ENCODE measurements at places on chromosomes 6 and 20. TPM values are rescaled to one million over a fixed set of nuclear protein-coding genes. Genes with fewer than 3 reads are reported as not detected.

SLC13A3 gene
- polyA plus RNA-seq: 8.3 TPM

SLC22A23 gene
- polyA plus RNA-seq: 8.8 TPM

GNL1 gene
- polyA plus RNA-seq: 32.1 TPM

TNFAIP3 gene
- 0.20 TPM for polyA plus RNA-seq

SNAI1 gene
- polyA plus RNA-seq: not detected

ALDH5A1 gene
- 33.1 TPM for polyA plus RNA-seq
